Mammary microvascular endothelial cell (primary cell): ENCODE measurements at places on chromosomes 2 and 18. TPM values are rescaled to one million over a fixed set of nuclear protein-coding genes. Genes with fewer than 3 reads are reported as not detected.

EHD3 gene
- total RNA-seq = 4.4 and 5.4 TPM in 2 replicates

LRRC30 gene
- total RNA-seq = not detected in 2 replicates

CHRND gene
- not detected in 2 replicates for total RNA-seq

TGFA gene
- total RNA-seq = 3.1 and 4.7 TPM in 2 replicates

SH2D6 gene
- total RNA-seq = not detected in 2 replicates

SUCLG1 gene
- 68.0 and 74.3 TPM in 2 replicates for total RNA-seq

CXCR1 gene
- not detected in 2 replicates for total RNA-seq

RTN4 gene
- 392 and 407 TPM in 2 replicates for total RNA-seq

KCNG2 gene
- total RNA-seq = not detected in 2 replicates

BOLL gene
- not detected in 2 replicates for total RNA-seq

TAF4B gene
- total RNA-seq = 4.3 and 5.5 TPM in 2 replicates
